Activated CD4-positive, alpha-beta T cell treated with anti-CD3 and anti-CD28 coated beads, Interleukin-2, Interleukin-4, amounts not matched to agents 100 ng/mL and 50 ng/mL, durations not matched to agents 16 hours and 8 hours (primary cell): ENCODE measurements at places on chromosomes 12 and 14.

DNA sequence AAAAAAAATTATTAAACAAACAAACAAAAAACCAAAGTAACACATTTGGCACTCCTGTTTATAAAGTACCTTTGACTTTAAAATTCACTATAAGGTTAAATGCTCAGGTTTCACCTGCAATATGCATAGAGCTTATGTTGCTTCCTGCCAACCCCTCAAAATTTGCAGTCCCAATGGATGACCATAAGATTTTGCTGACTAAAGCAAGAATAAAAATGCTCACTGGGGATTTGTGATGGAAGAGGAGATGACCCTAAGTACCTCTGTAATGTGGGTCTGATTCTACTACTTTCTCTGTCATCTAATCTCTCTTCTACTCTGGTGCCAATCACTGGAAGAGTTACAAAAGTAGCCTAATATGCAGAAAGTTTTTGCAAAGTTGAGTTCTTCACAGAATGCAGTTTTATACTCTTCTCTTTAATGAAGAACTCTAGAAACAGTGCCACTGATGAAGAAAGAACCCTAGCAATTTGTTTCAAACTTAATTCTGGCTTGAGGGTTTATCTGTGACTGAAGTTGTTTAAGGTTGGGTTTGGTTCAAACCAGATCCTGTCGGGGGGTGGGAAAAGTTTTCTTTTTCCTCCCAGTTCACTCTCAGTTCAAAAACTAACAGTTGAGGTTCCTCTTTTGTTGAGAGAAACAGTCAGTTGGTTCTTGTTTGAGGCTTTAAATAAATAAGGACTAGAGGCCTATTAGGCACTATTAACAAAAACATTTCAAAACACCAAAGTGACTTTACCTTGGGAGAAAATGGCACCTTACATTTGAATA is 10.9 kb downstream of the WASHC3 start:
- no peak for DNase-seq

DNA sequence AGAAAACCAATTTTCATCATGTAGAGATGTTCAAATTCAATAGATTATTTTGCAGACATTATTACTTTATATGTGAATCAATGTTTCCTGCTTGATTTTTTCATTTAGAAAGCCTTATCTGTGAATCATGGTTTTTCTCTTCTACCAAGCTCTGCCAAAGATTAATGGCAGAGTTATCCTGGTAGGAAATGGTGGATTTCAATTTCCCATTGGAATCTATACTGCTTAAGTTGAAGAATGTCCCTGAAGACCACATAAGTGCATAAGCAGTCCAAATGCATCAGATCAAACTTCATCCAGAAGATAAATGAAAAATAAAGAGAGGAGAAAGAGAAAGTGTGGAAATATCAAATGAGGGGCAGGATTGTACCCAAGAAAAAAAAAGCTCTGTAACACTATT is 5.0 kb downstream of the LUM start:
- no peak for DNase-seq

DNA sequence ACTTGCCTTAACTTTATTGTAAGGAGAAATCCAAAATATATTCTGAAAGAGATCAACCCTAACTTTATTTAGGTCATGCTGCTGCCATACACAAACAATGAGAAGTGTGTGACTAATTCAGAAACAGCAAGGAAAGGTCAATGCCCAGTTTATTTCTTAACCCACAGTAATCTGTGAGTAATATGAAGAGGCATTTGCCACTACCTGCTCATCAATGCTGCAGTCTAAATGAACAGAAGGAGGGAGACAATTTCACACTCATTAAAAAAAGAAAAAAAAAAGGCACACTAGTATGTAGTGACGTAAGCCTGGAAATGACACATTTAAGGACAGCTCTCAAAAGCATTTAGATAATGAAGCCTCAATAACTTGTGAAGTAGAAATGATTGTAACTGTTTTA is 90.5 kb upstream of the FOXN3 start:
- peak; percentile 65 for DNase-seq

DNA sequence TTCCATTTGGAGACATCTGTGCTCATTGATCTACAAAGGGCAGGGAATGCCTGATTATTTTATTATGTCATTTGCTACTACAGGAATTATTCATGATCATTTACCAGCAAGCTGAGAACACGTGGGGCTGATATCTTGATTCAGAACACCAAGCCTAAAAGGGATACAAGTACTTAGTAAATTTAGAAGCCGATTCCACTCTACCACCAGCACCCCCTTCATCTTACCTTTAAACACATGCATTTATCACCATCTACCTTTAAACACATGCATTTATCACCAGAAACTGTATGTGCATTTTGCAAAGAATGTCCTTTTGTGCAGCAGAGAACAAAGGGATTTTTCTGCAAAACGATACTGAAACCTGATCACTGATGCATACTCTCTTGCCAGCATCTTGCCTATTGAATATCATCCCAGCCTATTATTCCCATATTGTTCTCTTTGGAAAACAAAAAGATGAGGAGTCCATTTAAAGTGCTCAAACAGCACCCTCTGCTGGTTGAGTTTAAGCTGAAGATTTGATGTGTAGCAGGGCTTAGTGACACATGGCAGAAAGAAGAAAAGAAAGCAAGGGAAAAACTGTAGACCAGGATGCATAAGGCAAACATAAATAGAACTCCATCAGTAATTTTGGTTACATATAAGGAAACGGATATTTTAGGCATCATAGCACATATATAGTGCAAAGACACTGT is 132.6 kb upstream of the PLEKHG7 start:
- DNase-seq = peak; percentile 61
